ENCODE measurements at places on chromosomes 12 and 14.

DNA sequence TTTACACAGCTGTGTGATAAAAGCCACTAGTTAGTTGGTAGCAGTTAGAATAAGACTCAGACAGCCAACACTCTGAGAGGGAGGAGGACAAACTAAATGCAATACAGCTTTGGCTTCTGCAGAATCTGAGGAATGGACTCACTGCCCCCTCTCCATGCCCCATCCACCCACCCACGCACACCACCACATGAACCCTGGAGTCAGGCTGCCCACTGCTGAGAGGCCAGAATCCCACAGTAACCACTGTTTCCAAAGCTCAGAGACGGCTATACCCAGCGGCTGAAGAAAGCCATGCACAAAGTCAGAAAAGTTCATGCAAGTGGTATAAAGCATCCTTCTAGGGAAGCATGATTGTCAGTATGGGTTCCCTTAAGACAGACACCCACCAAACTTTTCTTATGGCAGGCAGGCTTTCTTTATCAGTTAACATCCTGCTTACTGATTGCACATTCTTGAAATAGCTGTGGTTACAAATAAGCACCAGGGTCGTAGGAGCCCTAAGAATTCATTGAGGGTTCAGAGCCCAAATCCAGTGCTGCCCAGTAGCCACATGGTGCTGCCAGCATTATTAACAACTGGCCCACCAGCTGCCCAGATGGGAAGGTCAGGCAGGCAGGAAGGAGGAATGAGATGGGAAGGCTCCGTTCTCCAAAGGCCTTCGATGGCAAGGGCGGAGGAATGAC is 61.5 kb downstream of the NT5DC3 start:
- H3K27me3 ChIP-seq: no peaks in the 10 kb centered on the region
- DNase-seq: no peak
- H3K4me3 ChIP-seq: no peak overlapping the region

DNA sequence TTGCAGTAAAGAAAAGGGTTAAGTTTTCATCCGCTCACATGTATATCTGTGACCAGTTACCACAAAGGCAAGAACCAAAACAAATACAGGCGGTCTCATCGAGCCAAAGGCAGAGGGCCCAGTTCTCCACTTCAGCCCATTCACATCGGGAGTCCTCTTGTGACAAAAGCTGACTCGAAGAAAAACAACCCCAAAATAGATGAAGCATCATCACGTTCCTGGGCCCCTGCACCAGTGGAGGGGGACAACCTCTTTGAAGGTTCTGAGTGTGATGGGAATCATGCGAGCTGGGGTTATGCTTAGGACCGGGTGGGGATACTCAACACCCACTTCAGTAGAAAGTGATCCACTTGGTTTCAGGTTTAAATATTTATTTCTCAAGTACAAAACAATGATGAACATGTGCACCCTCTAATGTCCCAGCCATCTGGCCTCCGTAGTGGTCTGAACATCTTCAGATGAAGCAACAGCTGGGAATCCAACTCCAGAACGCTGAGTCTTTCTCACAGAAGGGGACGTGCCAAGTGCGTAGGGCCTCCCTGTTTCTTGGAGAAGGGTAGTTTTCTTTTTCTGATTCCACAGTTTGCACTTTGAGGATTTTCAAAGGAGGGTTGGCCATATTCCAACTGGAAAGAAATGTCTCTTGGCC is 8.4 kb downstream of the GSC start:
- H3K27me3 ChIP-seq: no peaks in the 10 kb centered on the region
- no peaks in the 10 kb centered on the region for H3K4me1 ChIP-seq
- H3K36me3 ChIP-seq: no peaks in the 10 kb centered on the region

DNA sequence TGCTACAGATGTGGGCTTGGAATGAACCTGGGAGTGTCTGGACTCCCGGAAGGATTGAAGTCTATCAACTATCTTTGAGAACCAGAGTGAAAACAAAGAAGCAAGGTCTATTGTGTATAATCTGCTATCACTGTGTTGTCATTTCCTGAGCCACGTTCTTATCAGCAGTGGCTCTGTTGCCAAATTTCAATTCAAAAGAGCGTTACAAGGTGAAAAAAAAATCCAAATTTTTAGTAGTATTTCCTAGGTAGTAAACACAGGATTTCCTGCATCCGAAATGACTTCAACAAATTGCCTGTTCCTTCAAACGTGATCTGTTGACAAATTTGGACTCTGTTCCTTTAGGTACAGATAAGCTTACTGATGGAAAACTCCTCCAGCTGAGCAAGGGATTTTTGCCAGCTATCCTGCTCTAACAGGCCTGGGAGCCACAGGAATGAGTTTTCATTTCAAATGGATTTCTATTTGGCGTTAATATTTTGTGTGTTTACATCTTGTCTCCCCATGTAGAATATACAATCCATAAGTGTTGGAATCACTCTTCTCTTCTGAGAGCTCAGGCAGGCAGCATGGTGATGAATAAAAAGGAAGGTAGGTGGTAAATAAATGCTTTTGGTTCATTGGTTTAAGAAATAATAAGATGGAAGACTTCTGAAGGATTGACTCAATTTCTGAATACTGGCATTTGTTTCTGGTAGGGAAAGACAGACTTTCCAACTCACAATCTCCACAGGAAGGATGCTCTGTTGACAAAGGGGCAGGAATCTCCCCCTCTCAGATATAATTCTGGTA is 58.5 kb downstream of the GPR135 start:
- H3K36me3 ChIP-seq: no peaks in the 10 kb centered on the region
- peak overlapping the region; percentile 68 for H3K27ac ChIP-seq
- H3K4me3 ChIP-seq: no peak overlapping the region

DNA sequence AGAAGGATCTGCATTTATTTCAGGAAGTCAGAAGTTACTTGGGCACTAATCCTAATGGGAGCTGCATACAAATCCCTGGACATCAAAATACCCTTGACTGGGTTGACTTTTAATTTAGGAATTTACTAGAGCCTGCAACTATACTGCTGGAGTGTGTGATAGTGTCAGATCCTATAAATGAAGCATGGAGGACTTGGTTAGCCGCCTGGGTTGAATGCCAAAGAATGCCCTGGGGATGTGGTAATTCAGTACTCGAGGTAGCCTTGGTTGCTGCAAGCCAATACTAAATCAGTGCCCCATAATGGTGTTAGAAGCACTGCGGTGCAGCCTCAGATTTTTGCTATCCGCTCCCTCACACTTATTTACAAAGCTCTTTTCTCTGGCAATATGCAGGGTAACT is 184.9 kb downstream of the CAPZA3 start:
- H3K27me3 ChIP-seq: no peaks in the 10 kb centered on the region
- no peaks in the 10 kb centered on the region for H3K4me1 ChIP-seq
- no peaks in the 10 kb centered on the region for H3K36me3 ChIP-seq
- no peak for DNase-seq
- H3K4me3 ChIP-seq: no peak overlapping the region
- no peak overlapping the region for H3K27ac ChIP-seq

DNA sequence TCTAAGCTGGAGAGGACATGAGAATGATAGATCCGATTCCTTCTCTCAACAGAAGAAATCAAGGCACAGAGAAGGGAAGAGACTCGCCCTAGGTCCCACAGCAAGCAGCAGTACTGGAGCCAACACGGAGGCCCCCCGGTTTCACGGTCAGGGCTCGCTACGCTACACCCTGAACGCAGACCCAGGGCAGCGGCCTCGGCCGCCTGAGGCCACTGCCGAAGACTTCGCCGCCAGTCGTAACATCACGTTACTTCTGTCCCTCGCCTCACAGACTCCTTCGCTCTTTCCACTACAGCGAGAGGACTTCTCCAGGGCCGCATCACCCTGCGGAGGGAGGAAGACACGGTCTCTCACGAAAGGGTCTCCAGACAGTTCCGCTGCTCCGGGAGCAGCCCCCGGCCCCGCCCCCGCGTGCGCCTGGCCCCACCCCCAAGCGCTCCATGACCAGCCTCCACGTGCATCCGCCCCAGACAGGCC is 411 bp upstream of the DCAF4 start:
- peaks cover 22% of the 10 kb centered on the region for H3K4me1 ChIP-seq
- H3K27ac ChIP-seq: peak overlapping the region; percentile 49
- H3K4me3 ChIP-seq: peak overlapping the region; percentile 89
- no peaks in the 10 kb centered on the region for H3K36me3 ChIP-seq
- no peak for DNase-seq

DNA sequence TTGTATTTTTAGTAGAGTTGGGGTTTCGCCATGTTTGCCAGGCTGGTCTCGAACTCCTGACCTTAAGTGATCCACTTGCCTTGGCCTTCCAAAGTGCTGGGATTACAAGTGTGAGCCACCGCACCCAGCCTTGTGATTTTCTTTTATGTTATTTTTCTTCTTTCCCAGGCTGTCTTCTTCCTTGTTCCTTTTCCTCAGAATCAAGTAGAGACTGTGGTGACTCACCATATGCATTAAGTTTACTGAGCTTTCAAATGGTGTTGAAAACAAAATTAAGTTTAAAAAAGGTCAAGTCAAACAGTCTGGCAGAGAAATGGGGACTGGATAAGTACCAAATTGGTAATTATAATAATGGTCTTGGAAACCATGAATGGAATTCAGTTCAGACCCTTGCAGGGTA is 5.7 kb downstream of the ARPC3 start:
- no peak overlapping the region for H3K4me3 ChIP-seq
- DNase-seq: no peak
- no peaks in the 10 kb centered on the region for H3K27me3 ChIP-seq

- no peaks in the 10 kb centered on the region for H3K27me3 ChIP-seq
- no peaks in the 10 kb centered on the region for H3K36me3 ChIP-seq
Observed at GRCh38 chr12:130633771-130634170, 82.3 kb downstream of the RIMBP2 start.

DNA sequence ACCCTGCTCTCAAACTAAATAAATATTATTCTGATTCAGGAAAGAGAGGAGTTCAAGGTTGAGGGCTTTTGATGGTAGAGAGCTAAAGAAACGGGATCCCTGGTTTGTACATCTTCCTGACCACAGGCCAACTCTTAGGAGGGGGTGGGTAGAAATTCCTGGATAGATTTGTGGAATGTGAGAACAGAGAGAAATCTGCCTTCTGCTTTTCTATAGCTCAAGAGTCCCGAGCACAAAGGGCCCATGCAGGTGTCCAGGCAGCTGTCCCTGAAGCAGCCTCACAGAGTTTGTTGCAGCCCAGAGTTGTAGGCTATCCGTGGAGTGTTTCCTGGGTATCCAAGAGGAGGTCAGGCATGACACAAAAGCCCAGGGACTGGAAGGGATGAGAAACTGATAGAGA is 198.6 kb downstream of the BCAT1 start:
- no peak overlapping the region for H3K4me3 ChIP-seq
- DNase-seq: no peak
- H3K27me3 ChIP-seq: no peaks in the 10 kb centered on the region
- H3K27ac ChIP-seq: no peak overlapping the region
- H3K36me3 ChIP-seq: no peaks in the 10 kb centered on the region

- no peak overlapping the region for H3K27ac ChIP-seq
- H3K4me3 ChIP-seq: no peak overlapping the region
- DNase-seq: no peak
- H3K4me1 ChIP-seq: peaks cover 24% of the 10 kb centered on the region
- H3K27me3 ChIP-seq: no peaks in the 10 kb centered on the region
- no peaks in the 10 kb centered on the region for H3K36me3 ChIP-seq
Observed at GRCh38 chr12:42923583-42923982, 334.0 kb upstream of the PRICKLE1 start.

DNA sequence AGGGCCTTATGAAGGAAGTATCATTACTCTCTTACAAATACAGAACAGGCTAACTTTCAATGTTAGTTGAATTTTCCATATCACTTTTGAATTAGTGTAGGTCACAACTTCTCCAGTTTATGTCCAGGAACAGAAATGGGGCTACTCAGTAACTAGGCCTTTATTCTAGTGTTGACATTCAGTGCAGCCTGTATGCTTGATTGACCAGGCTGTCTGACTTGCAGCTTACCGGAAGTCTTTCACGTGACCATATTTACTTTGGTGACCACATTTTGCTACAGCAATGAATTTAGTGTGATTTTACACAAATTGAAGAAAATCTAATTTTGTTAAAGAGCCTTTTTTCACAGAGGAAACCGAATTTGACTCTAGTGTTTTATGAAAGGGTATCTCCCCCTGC is 12.4 kb downstream of the MTERF2 start:
- no peaks in the 10 kb centered on the region for H3K36me3 ChIP-seq
- no peak overlapping the region for H3K4me3 ChIP-seq
- H3K27ac ChIP-seq: no peak overlapping the region
- no peak for DNase-seq

GRCh38 chr12:106149096-106149784 is 10.5 kb upstream of the NUAK1 start:
- no peaks in the 10 kb centered on the region for H3K27me3 ChIP-seq
- DNase-seq: no peak
- H3K4me1 ChIP-seq: no peaks in the 10 kb centered on the region
- H3K4me3 ChIP-seq: no peak overlapping the region

DNA sequence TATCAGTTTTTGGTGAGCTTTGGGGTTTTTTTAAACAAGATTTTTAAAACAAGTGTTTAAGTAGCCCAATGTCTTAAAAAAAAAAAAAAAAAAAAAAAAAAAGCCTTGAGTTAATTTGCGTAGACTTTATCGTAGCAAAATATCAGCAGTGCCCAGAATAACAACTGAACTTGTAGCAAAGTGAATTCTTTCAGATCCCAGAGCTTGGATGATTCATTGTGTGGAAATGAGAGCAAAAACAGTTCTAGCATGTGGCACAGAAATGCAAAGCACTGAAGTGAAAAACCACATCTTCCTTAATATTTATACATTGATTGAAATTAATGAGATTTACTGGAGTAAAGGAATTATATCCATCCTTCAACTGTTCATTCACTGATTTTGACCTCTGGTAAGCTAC is 258.1 kb downstream of the EGLN3 start:
- no peaks in the 10 kb centered on the region for H3K27me3 ChIP-seq
- no peaks in the 10 kb centered on the region for H3K36me3 ChIP-seq
- no peak overlapping the region for H3K27ac ChIP-seq

DNA sequence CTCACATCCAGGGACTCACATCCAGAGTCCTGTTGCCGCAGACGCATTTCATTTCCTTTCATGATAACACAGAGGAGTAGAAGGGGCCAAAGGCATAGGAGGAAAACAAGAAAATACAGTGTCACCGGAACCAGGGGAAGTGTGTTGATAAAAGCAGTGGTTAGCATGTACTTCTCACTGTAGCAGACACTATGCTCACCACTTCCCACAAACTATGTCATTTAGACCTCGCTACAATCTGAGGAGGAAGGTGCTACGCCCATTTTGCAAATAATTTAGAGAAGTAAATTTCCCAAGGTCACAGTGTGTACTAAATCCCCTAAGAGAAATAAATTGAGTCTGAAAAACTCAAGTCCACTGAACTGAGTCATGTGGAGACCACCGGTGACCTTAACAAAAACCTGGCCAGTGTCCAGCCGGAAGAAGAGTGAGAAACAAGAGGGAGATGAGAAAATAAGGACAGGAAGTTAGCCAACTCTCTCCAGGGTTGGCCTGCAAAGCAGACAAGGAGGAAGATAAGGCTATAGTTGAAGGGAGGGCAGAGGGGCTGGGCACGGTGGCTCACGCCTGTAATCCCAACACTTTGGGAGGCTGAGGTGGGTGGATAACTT is 25.8 kb upstream of the TMCC3 start:
- H3K36me3 ChIP-seq: no peaks in the 10 kb centered on the region
- H3K4me1 ChIP-seq: peaks cover 38% of the 10 kb centered on the region
- no peak for DNase-seq
- H3K4me3 ChIP-seq: no peak overlapping the region

DNA sequence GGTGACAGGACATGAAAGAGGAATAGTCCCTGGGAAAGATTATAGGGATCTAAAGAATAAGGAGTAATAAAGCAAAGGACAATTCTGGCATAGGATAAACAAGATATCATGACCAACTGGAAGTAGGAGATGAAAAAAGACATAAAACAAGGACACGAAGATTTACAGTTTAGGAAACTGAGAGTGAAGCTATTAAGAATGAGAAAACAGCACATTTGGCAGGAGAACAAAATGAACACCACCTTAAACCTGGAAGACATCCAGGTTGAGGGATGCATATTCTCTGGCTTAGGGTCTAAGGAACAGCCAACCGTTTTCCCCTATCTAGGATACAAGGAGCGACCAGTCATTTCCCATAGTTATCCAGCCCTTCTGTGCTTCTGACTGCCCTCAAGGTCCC is 1.9 kb downstream of the TRIP11 start:
- H3K4me1 ChIP-seq: peaks cover 44% of the 10 kb centered on the region
- peak overlapping the region; percentile 57 for H3K4me3 ChIP-seq
- no peak for DNase-seq
- no peaks in the 10 kb centered on the region for H3K27me3 ChIP-seq

Measured in vagina (tissue), 2 donors.